ENCODE measurements at places on chromosomes 12 and 14.

GRCh38 chr12:105474672-105475071 lies 144.2 kb downstream of the C12orf75 start:
- peak; percentile 28 for DNase-seq

GRCh38 chr14:100407376-100408102 lies 84.4 kb downstream of the SLC25A47 start:
- DNase-seq: no peak

DNA sequence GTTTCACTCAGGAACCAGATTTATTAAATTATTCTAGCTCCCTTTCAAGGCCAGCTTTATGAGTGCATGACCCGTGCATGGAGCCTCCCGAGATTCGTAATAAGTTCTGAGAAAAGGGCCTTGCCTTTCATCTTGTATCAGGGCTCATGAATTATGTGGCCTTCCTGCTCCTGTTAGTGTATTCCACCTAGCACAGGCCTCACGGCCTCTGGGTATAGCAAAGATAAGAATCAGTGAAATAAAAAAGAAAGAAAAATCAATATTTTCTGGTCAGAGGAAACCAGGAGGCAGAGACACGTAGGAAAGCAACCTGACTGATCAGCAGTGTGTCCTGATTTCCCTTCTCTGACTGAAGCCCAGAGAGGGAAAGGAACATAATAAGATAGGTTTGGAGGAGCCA lies 111.4 kb downstream of the SLC35F4 start:
- no peak for DNase-seq

- DNase-seq: no peak
These were observed 162.7 kb downstream of the GRIP1 start for GRCh38 chr12:66516133-66516532.

- no peak for DNase-seq
These were observed 981 bp downstream of the FLVCR2 start for GRCh38 chr14:75579338-75579864.

GRCh38 chr12:82959821-82960220 lies 273.1 kb downstream of the TMTC2 start:
- DNase-seq: no peak

DNA sequence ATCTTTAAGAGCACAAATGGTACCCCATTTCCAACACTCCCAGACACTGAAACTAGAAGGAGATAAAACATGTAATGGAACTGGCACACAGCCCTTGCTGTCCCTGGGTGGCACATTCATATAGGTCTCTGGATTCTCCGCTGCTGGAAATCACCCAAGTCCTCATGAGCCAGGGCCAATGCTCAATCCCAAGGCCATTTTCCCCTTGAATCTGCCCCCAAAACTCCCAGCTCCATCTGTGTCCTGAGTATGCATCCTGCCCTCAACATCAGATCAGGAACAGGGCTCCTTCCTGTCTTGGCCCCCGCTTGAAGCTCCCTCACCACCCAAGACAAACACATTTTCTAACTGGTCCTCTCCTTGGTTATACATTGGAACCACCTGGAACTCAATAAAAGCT lies 24.6 kb downstream of the KRT76 start:
- no peak for DNase-seq

- no peak for DNase-seq
These were observed 191.1 kb downstream of the TMX1 start for GRCh38 chr14:51431033-51431709.

DNA sequence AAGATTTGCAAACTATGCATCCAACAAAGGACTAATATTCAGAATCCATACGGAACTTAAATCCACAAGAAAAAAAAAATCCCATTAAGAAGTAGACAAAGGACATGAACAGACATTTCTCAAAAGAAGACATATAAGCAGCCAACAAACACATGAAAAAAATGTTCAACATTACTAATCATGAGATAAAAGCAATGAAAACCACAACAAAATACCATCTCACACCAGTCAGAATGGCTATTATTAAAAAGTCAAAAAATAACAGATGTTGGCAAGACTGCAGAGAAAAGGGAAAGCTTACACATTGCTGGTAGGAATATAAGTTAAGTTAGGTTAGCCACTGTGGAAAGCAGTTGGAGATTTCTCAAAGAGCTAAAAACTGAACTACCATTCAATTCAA lies 16.2 kb downstream of the CDK17 start:
- DNase-seq: no peak

- peak; percentile 11 for DNase-seq
These were observed 258.4 kb upstream of the SFSWAP start for GRCh38 chr12:131452444-131452860.

GRCh38 chr12:68237619-68238018 lies 12.0 kb upstream of the IL26 start:
- no peak for DNase-seq

DNA sequence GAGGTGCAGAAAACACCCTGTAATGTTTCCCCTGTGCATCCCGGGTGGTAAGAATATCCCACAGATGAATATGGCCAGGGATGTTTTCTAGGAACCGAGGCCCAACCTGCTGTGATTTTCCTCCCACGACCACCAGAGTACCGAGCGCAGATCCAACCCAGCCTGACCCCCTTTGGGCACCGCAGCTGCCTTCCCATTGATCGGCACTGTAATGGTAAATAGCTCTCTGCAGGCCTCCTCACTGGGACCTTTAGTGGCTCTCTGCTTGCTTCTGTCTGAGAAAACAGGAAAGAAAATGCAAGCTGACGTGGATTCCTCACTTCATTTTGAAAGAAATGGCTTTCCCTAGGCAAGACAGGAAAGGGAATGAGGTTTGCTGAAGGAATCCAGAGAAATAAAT lies 2.4 kb upstream of the RAB15 start:
- DNase-seq: no peak

DNA sequence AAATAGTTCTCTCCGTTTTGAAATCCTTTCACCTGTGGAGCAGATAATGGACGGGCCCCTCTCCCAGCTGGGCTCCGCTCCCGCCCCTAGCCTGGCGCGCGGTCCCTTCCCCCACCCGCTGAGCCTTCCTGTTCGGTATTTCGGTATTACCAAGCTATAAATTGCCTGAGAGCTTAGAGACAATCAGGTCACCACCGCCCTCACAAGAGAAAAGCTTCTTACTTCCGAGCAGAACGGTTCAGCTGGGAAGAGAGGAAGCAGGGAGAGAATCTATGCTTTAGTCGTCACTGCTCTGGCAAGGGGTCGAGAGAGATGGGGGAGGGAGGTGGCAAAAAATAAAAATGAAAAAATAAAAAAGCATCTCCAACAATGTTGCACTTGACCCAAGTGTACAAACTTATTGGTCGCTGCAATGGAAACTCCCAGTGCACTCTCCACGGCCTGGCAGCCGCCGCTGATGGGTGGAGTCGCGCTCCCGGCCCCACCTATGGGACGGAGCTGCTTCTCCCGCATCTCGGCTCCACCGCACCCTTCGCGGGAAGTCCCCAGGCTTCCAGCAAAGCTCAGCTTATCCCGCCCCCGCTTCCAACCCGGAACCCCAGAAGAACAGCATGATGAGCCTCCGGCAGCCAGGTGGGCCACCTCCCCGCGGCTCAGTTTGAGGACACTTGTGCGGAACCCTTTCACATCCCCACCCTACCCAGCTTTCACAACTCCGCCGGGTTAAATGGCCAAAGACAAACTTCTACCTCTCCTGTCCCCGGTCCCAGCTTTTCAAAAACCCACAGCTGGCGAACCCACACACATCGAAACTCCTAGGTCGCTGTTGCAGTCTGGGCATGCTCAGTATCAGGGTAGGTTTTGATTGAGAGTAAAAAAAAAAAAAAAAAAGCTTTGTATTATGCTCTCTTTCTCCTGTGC lies 832 bp upstream of the SYT1 start:
- peak; percentile 59 for DNase-seq

GRCh38 chr12:15220915-15221885 lies at the start of gene RERG:
Gene RERG (minus strand): TSS chr12:15221417. CDS start chr12:15217489, 3,928 bp downstream.
- DNase-seq: peak; percentile 67

- DNase-seq: no peak
These were observed 16.7 kb downstream of the KMT2D start for GRCh38 chr12:49043856-49044258.

- no peak for DNase-seq
These were observed 369.4 kb upstream of the CCDC196 start for GRCh38 chr14:66116732-66117131.

- no peak for DNase-seq
These were observed 609.3 kb downstream of the DIO2 start for GRCh38 chr14:79602045-79602444.

DNA sequence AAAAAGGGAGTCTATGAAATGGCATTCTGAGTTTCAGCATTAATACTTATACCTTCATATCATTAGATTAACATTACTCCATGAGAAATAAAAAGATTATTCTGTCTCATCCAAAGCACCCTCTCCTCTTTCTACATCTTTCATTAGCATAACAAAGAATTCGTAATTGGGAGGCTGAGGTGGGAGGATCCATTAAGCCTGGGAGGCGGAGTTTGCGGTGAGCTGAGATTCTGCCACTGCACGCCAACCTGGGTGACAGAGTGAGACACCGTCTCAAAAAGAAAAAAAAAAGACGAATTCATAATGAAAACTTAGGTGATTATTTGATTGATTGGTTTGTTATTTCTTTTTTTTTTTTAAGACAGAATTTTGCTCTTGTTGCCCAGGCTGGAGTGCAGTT lies 1.8 kb upstream of the CDK17 start:
- no peak for DNase-seq

- DNase-seq: no peak
These were observed 21.2 kb upstream of the RNASE12 start for GRCh38 chr14:20612403-20612802.

All from LoVo (cell line).